ENCODE measurements at places on chromosomes 4 and X.

DNA sequence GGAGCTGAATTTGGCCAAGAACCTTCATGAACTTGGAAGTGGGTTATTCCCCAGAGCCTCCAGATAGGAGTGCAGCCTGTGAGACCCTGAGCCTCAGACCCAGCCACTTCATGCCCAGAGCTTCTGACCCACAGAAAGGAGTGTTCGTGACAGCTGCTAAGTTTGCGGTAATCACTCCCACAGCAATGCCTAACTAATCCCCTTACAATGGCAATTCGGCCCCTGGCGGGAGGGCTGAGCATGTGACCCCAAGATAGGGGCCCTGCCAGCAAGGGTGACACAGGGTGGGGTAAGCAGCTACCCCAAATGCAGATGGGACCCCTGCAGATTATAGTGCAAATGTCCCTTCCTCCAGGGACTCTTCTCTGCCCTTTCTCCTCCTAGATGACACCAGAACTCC, 22.5 kb downstream of the PNMA6E start:
- DNase-seq, result no peak

DNA sequence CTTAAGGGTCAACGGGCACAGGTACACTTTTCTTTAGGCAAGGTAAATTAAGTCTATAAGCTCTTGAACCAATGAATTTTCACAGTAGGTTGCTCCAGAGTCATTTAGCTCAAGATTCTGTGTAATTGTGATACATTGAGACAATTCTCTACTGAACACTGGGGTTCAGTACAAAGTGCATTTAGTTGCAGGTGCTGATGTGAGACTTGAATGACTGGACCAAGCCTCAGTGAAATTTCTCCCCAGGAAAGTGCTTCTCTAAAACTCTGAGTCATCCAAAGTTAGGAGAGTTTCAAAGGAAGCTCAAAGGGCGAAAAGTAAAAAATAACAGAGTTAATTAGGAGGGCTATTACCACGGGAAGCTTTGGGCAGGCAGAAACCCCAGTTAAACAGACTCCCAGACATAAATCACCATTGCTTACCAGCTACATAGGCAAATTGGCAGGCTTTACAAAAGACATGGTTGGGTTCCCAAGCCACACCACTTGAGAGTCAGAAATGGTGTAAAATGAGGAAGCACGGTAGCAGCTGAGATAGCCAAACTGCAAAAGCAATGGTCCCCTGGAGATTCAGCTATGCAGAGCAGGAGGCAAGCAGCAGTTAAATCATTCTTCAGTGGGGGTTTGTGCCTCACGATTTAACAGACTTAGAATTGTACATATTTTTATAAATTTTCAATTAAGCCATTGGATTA, 202.6 kb downstream of the PCDH19 start:
- no peak for DNase-seq

DNA sequence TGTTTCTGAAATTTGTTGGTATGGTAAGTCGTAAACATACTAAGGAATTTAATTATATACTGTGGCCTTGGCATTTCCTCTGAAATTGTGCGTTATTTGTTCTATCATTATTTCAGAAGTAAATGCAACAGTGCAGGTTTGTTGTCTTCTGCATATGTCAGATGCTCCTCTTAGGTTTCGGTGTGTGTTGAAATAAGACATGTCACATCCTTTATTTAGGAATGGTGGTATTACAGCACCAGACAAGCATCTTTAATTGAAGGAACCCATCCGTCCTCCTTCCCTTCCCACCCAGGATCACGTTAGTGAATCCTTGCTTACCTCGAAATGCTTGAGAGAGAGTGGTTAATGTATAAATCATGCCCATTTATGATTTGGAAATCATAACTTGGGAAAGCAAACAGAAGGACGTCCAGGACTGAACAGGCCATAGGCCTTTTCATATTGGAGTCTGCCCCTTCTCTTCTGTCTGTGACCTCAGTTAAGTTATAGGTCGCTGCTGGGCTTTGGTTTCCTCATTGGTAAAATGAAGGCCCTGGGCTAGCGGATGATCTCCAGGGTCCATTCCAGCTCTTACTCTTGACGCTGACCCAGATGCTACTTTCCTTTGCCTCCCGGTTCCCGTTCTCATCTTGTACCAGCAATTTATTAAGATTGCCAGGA, 134.1 kb downstream of the KLHL8 start:
- no peak for DNase-seq

GRCh38 chr4:81621490-81621889, 149.8 kb upstream of the RASGEF1B start:
- DNase-seq, result no peak

DNA sequence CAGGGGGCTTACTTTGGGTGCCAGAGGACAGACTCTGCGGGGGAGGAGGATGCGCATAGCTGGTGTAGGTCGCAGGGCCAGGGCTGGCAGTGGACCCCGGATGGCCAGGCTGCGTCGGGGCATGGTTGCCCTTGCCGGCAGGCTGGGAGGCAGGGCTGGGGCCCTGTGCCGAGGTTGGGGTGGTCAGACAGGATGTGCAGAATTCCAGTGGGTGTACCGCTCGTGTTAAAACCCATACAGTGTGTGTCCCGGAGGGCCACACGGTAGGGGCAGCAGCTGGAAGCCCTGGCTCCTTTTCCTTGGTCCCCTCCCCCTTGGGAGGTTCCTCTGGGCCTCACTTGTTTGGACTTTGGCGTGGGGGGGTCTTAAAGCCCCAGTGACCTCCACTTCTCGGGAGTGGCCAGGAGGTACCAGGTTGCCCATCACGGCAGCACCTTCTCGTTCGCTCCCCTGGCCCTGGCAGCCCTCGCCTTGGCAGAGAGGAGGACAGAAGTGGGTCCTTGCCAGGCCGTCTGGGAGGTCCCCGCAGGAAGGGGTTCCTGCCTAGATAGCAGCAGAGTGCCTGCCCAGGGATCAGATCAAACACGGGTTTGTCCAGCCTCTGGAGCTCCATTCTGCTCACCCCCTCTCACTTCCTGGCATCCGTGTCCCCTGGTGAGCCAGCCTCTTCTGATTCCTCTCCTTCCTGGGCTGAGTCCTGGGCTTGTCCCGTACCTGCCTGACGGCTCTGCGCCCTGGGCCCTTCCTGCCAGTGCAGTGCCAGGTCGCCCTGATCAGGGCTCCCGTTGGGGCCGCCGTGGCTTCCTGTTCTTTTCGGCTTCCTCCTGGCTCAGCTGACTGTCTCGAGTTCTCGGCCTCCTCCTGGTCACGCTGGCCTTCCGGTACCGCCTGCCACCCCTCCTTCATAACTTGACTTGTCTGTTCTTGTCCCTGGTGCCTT, 56.7 kb upstream of the HGFAC start:
- no peak for DNase-seq

- no peak for DNase-seq
Observed at GRCh38 chrX:148913971-148914370, 413.6 kb downstream of the AFF2 start.

DNA sequence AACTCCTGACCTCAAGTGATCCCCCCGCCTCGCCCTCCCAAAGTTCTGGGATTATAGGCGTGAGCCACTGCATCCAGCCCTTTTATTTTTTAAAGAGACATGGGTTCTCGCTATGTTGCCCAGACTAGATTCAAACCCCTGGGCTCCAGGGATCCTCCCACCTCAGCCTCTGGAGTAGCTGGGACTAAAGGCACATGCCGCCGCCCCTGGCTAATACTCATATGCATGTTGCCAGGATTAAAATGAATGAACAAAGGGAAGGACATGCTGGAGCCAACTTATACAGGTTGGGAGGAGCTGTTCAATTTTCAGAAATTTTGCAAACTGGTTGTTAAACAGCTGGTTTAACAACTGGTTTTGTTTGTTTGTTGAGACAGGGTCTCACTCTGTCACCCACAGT, 1.4 kb upstream of the FTSJ1 start:
- no peak for DNase-seq

GRCh38 chrX:105483011-105483410, 262.5 kb upstream of the TEX13A start:
- DNase-seq, result no peak

DNA sequence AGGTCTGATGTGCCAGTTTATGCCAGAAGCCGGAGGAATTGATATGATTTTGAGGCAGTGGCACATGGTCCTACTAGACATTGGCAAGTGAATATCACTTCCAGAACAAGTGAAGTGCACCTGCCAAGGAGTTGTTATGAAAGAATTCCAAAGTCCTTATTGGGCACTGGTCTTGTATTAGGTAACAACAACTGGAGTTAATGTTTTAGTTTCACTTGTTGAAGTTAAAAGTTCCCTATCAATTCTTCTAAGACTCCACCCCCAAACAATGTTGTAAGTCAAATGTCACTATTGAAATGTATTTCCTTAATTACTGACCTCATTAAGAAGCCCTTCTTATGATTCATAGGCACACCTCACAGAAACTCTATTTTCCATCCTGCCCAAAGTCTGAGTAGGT, 3.1 kb downstream of the TET2 start:
- DNase-seq, result no peak

DNA sequence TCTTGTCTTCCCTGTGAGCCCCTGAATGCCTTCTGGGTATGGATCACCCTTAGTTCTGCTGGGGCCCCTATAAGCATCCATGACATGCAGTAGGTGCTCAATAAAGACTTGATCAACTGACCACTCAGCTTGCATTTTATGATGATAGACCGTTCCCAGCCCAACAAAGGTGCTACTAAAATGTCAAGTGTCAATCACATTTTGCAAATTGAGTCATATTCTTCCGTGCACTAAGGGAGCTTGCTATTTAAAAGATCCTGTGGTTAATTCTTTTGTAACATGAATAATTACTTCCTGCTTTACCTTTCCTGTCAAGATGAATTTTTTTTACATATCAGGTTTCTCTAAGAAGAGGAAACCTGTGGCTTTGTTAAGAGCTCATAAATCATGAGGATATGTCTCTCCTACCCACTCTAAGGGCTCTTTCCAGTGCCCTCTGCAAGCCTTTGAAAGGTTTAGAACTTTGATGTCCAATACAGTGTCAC, 47.6 kb downstream of the SH3KBP1 start:
- no peak for DNase-seq

DNA sequence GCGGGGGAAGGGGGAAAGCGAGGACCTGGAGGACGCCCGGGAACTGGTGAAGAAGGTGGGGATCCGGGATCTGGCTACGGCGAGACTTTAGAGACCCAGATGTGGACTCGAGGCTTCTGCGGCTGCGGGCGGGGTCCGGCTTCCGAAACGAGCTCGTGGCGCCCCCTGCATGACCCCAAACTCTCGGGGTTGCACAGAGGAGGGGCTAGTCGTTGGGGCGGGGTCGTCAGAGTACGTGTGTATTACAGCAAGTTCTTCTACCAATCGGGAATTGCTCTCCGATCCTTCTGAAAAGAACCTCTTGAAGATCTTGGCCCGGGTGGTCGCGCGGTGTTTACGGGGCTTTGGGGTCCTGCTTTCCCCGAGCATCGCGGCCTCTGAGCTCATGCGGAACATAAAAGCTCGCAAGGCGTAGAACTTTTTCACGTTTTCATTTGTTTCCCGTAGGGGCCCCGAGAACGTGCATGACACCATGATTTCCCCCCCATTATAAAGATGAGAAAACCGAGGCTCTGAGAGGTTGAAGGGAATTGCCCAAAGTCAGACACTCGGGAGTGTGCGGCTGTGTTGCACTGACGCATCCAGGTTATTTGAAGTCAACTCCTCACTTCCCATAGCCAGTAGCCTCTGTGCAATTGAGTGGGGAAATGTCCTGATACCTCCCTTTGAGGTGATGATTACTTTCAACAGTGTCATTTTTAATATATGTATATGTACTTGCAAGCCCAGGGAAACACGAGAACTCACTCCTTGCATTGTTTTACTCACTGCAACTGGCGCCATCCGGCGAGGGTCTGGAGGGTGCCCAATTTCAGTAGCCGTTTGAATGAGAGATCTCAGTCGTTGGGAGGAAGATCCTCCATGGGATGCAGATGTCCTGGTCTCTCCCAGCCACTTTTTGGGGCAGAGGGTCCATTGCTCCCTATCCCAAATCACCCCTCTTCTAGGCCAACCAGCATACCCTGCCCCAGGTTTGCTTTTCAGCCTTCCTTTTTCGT, at the start of gene BEND4:
BEND4 (minus strand) TSS at position 149 of the 998 bp plus-strand sequence. CDS start 512 bp downstream, outside the sequence.
- DNase-seq, result no peak

DNA sequence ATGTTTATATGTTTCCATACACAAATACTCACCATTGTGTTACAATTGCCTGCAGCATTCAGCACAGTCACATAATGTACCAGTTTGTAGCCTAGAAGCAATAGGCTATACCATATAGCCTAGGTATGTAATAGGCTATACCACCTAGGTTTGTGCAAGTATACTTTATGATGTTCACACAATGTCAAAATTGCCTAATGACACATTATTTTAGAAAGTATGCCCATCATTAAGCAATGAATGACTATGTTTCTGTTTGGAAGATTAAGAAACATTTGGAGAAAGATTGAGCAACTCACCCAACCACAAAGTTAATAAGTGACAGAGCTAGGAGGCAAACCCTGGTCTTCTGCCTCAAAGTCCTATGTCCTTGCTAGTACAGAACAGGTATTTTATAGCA, 96.8 kb upstream of the GRIA3 start:
- no peak for DNase-seq

- DNase-seq, result no peak
Observed at GRCh38 chrX:37608156-37608555, 36.7 kb downstream of the LANCL3 start.

DNA sequence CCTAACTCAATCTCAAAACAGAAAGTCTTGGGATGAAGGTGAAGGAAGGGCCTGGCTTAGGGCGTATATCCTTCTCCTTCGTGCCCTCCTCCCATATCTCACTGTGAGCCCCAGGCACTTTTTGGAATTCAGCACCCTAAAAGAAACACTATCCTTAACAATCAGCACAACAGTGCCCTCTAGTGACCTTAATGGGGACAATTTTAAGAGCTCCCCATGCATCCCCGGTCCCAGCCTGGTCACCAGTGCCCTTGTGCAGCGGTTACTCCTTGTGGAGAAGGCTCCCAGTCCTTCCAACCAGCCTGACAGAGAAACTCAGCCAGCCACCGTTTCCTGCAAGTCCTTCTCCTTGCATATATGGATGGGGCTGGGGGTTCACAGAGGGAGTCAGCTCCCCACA, 4.2 kb downstream of the PAK3 start:
- DNase-seq, result peak; percentile 73

- no peak for DNase-seq
Observed at GRCh38 chr4:25870081-25870480, 7.3 kb upstream of the SEL1L3 start.

DNA sequence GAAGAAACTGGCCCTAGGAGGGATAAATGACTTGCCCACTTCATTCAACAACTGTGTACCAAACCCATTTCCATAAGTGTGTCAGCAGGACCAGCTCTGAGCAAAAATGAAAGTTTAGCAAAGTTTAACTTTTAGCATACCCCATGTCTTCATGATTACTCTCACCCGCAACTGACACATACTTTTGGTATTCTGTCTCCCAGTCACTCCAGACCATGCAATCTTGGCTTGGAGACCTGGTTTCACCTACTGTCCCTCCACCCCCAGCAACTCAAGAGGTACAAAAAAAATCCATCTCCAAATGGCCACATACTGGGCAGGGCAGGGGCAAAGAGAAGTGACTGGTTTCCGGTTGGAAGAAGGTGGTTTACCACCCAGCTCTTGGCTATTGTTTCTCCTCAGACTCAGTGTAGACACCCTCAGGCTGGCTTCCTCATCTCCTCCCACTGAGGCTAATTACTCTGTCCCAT, 79.8 kb downstream of the RLIM start:
- DNase-seq, result no peak

GRCh38 chr4:98630737-98631454, 27.5 kb downstream of the TSPAN5 start:
- DNase-seq, result no peak

GRCh38 chr4:57234252-57234775, 124.1 kb upstream of the IGFBP7 start:
- no peak for DNase-seq

All from HEK293T (cell line).